Effector CD8-positive, alpha-beta T cell (primary cell): ENCODE measurements at places on chromosomes 11 and 22.

GRCh38 chr11:134120143-134120850 lies 51.4 kb downstream of the JAM3 start:
- DNase-seq = no peak

- no peak for DNase-seq
Observed at GRCh38 chr11:69375316-69376154, 81.6 kb downstream of the MYEOV start.

- no peak for DNase-seq
Observed at GRCh38 chr11:492427-493226, 14.4 kb downstream of the RNH1 start.

DNA sequence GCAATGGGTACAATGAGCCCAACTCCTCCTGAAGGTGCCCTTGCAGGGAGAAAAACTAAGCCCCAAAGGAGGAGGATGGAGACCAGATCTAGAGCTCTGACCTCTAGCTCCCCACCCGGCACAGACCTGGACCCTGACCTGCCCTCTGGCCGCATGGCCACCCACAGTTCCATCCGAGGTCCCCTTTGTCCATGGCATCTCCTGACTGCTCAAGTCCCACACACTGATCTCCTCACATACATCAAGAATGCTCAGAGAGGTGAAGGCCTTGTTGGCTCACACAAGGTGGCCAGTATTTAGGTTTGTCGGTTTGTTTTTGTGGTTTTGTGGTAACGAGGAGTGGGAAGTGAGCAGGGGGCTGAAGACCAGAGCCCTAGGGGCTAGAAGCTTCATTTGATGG lies 423.5 kb upstream of the B3GAT1 start:
- DNase-seq = no peak

DNA sequence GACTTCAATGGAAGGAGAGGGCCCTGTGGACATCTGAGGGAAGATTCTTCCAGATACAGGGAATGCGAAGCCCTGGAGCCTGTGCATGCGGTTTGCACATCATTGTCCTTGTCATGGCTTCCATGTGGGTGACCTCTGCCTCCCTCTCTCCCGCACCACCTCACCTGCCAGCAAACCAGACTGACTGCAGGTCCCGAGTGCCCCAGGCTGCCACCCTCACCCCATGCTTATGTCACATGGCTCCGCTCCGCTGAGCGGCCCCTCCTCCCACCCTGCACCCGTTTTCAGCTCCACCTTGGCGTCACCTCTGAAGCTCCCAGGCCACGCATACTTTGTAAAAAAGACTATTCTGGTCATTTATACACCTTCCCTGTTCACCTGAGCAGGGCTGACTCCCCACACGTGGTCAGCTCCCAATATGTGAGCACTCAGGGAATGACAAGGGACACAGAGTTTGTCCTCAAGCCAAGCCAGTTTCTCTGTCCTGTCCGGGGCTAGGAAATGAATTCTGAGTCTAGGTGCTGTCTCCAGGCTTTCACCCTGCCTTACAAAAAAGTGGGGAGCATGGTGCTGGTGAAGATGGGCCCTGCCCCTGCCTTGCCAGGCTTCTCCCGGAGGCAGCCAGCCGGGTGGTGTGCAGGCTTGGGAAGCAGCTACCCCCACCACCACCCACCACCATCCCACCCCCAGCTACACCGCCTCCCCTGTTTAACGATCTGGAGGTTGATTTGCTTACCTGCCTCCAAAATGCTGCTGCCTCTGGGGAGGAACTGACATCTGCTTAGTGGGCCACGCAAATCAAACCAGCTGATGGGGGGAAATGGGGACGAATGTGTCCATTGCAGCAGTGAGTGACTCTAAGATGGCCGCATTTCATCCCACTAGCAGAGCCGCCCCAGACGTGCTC lies 32.7 kb downstream of the FAM83F start:
- DNase-seq = no peak

DNA sequence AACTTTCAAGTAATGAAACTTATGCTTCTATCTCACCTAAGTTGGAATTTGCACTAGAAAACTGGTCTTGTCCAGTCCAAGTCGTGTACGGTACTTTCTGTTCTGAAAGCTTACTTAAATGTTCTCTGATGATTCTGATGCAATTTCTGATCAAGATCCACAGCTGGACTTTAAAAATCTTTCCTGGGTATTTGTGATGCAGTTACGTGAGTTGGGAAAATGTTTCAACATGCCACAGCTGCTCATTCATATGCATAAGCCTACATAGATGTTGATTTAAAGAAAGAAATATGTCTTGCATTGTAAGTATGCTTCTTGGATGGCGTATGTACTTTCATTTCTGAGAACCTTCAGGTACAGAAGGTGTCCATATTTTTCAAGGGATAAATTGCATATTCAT lies 493.7 kb upstream of the CCDC90B start:
- no peak for DNase-seq

DNA sequence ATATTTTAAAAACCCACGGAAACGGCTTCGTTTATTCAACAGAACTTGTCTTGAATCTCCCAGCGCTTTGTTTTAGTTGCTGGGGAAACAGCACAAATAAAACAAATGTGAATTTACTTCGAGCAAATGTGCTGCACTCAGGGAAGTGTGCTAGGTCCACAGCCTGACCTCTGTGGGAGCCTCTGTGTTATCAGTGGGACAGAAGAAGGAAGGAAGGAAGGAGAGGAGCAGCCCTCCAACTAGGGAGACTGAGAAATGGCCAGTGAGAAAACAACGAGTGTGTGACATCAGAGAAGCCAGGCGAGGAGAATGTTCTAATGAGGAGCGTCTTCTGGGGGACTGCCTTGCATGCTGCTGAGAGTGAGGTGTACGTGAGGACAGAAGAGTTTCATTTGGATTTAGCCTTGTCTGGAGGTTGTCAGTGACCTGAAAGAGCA lies 42.7 kb downstream of the PPP6R3 start:
- no peak for DNase-seq

GRCh38 chr22:20528405-20528978 lies 21.1 kb downstream of the MED15 start:
- no peak for DNase-seq

DNA sequence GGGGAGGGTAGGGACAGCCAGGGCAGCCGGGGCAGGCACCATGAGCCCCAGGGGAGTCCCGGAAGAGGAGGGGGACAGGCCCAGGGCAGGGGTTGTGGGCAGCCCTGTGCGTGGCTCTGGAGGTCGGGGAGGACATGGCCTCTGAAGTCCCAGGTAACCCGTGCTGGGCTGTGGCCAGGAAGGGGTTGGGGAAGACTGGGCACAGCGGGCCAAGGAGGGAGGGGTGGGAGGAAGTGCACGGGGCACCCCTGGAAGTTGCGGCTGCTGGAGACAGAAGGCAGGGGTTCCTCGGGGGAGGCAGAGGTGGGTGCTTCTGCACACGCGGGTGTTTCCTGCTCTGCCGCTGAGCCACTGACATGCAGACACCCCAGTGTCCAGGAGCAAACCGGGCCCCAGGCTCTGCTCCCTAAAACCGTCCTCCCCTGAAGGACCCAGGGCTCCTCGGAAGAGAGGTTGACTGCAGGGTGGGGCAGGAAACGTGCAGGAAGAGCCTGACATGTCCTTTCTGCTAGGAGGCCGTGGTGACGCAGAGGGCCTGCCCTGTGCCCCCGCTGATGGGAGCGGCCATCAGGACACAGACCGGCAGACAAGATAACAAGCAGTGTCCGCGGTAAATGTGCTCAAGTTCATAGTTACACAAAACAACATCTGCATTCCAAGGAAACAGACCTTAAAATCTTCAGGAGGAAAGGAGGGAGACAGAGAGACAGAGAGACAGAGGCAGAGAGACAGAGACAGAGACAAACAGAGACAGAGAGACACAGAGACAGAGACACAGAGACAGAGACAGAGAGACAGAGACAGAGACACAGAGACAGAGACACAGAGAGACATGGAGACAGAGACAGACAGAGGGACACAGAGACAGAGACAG lies 5.7 kb downstream of the TNNI2 start:
- no peak for DNase-seq
